ENCODE measurements at places on chromosomes 5 and 9. TPM values are rescaled to one million over a fixed set of nuclear protein-coding genes. Genes with fewer than 3 reads are reported as not detected.

GRCh38 chr5:95969651-95970358, 8.2 kb upstream of the ELL2 start:
- no peak for DNase-seq

DNA sequence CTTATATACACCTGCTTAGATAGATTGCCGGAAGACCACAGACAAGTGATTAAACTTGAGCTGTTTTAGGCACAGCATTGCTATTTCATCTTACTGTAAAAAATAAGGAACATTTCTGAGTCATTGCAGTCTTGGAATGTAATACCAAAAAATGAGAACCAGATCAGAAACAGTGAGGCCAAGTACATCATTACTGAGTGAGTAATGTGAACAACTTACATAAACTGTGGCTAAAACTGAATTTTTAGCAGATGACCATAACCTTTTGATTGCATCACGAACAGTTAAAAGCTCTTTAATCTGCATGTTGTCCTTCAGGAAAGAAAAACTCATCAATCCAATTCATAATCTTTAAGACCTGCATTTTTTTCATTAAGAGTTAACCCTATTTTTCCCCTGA, 157.1 kb upstream of the FGF10 start:
- peak; percentile 58 for DNase-seq

- DNase-seq, result no peak
These were observed 135.4 kb downstream of the ISL1 start for GRCh38 chr5:51518607-51519006.

DNA sequence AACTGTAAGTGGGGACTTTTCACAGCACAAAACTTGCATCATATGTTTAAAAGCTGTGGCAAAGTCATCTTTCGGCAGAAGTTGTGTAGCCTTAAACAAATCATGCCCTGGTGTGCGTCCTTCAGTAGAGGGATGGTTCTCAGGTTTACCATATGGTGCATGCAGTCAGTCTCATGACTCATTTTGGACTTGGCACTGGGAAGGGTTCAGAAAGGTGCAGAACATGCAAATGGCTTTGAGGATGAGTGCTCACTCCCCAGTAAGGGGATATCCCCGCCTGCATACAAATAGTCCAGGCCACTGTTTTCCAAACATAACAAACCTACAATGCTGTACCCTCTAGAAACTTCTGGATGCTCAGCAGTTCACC, 260.3 kb downstream of the NDUFS4 start:
- DNase-seq, result no peak

DNA sequence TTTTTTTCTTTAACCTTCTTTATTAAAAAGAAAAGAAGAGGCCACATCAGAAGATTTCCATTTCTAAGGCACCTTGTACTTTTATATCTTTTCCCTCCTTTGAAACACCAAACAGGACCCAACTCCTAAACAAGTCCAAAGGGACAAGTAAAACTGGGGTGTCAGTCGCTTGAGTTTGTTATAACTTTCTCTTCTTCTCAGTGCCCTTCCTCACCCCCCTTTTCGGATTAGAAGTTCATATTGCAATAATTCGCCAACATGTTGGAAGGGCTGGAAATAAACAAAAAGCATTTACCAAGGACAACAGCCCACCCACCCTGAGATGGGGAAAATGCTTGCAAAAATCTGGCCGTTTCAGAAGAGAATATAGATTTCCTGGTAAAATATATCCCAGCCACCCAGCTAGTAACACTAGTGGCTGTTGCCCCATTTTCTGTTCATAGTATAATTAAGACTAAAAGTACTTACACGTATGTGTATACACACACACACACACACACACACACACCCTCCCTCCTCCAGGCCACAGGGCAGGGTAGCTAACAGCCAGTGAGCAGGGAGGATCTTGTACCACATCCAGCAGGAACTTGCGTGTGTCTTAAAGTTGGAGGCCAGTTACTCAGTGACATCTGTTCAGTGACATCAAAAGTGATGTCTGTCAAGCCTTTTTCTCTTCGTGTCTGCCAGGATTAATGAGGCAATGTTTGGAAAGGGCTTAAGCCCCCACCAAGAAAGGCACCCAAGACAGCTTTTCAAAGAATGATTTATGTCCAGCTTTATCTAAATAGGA, 149.1 kb upstream of the KLF4 start:
- peak; percentile 2 for DNase-seq

DNA sequence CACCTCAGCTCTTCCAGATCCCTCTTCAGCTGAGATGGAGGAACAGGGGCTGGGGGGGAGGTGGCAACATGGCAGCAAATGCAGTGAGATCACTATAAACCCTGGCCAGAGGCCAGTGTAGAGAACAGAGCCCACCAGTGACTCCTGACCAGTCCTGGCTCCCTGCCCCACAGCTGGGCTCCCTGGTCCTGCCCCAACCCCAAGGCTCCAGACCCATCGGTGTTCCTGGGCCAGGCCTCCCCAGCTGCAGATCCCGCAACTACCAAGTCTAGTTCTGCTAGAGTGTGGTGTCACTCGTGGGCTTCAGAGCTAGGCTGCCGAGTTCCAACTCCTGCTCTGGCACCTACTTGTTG, 16.8 kb downstream of the AKNA start:
- DNase-seq, result no peak

- DNase-seq, result peak; percentile 70
These were observed 58.1 kb downstream of the STARD4 start for GRCh38 chr5:111454198-111454622.

GRCh38 chr5:160039810-160040470, 31.0 kb downstream of the TTC1 start:
- DNase-seq, result no peak

- DNase-seq, result peak; percentile 73
These were observed 815.7 kb downstream of the SEMA5A start for GRCh38 chr5:8730194-8730593.

GRCh38 chr5:133612249-133612860, at the start of gene FSTL4:
Gene FSTL4 (minus strand): TSS chr5:133612541.
- DNase-seq, result no peak

GRCh38 chr5:130206686-130207085, 302.4 kb downstream of the CHSY3 start:
- no peak for DNase-seq

DNA sequence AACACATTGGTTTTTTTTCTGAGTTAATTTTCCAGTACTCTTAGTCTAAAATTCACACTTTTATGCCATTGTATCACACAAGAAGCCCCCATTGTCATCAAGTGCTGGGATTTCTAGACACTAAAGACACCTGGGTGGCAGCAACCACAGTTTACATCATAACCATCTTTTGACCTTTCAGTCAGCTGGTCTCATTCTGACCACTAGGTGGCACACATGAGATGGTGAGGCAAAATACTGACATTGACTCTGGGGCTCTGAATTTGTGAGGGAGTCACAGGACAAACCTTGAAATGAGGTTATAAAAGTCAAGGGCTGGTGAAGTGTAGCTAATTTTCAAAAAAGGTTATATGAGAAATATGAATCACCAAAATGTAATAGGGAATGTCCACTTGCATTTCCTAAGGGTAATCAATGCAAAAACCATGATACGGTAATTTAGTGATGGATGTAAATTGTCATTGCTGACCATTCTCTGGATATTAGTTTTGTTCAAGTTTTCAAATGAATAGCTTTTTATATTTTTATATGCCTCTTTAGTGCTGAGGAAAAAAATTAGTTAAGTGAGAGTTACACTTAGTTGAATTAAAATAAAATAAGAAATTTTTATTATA, 229.4 kb downstream of the DMAC1 start:
- peak; percentile 32 for DNase-seq

DNA sequence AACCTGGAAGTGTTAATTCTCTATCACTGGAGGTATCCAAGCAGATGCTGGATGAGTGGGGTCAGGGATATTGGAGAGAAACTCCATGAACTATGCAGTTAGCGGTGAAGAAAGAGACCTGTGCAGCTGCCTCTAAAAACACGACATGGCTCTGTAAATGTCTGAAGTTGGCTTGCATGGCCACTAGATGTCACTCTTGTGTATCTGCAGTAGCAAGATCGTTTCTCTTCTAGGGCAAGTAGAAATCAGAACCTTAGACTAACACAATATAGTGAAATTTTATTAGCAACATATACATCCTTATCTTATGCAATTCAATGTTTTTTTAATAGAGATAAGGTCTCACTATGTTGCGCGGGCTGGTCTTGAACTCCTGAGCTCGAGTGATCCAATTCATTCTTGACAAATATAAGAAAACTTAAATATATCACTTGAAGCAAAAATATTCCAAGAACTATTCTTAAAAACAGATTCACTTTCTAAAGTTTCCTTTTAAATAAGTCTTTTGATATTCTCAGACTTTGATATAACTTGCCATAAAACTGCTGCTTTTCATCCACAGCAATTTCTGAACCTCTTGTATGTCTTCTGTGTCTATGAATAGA, 2.9 kb downstream of the OR2S2 start:
- peak; percentile 77 for DNase-seq

DNA sequence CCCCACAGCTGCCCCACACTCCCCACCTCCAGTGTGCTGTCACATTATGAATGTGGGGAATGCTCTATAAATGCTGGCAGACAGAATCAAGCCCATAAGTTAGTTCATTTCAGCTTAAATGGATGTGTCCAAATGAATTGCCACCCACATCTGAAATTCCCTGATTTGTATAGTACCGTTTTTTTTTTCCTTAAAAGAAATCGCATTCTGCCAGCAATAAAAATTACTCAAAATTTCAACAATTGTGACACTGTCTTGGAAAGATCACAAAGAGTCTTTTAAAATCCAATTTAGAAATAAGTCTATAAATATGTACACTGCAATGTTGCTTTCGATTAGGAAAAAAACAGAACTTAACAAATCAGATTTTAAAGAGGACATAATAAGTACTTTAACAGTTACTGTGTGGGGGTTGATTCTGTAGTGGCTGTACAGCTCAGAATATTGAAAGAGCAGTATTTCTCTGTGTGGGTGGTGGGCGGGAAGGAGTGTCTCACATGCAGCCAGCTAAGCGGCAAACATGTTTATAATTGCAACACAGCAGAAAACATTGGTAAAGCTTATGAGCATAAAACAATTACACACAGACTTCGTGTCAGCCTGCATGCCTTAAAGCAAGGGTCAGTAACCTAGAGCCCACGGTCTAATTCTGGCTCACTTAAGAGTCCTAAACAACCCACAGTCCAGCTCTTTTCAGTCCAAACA, 24.9 kb upstream of the CSNK1G3 start:
- DNase-seq, result no peak

GRCh38 chr9:112489039-112489546, 2.5 kb downstream of the KIAA1958 start:
- no peak for DNase-seq

The SLC6A3 gene
- not detected for total RNA-seq

The MYOZ3 gene
- 0.32 TPM for total RNA-seq

The SPEF2 gene
- total RNA-seq, result 3.2 TPM

The PHYKPL gene
- 23.6 TPM for total RNA-seq

The PCDH1 gene
- 0.09 TPM for total RNA-seq

The GRXCR2 gene
- not detected for total RNA-seq

The GLDC gene
- total RNA-seq, result 0.14 TPM

The EIF4EBP3 gene
- total RNA-seq, result 3.4 TPM

The ARSB gene
- total RNA-seq, result 26.6 TPM

The STKLD1 gene
- total RNA-seq, result 0.51 TPM

Measured in HFFc6 (cell line).